ENCODE measurements at places on chromosomes 12 and 14.

GRCh38 chr12:95300286-95300685 is 82.7 kb downstream of the VEZT start:
- no peak for DNase-seq

GRCh38 chr12:33180918-33181317 is 258.7 kb downstream of the SYT10 start:
- DNase-seq: no peak

GRCh38 chr14:24694680-24695079 is 60.7 kb upstream of the GZMB start:
- no peak for DNase-seq

DNA sequence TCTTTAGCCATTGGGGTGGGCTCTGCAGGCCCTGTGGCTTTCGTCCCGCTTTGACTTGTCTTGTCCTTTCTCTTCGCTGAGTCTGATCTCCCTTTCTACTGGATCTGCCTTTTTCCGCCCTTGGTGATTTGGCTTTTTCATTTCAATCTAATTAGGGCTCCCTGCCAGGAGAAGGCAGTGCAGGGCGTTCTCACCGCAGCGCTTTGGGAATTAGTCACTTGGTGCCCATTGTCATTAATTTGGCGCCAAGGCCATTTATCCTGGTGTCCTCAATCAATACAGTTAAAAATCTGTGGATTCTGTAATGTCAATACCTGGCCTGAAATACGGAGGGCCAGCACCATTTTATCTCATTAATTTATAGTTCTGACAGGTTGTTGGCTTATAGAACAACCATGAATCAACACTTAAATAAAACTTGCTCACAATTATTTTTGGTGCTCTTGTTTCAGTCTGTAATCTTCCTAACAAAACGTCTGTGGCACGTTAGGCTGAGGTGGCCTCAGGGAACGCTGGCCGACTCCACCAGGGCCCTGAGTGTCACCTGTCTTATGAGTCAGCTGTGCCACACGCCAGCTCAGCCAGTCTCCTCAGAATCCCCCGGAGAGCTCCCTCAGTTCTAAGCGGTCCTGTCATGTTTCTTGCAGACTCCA is 115.7 kb downstream of the BEGAIN start:
- no peak for DNase-seq

- DNase-seq: no peak
These were observed 78.3 kb downstream of the SERPINA3 start for GRCh38 chr14:94690486-94690885.

GRCh38 chr14:93045211-93045674 is 70.5 kb downstream of the ITPK1 start:
- no peak for DNase-seq

DNA sequence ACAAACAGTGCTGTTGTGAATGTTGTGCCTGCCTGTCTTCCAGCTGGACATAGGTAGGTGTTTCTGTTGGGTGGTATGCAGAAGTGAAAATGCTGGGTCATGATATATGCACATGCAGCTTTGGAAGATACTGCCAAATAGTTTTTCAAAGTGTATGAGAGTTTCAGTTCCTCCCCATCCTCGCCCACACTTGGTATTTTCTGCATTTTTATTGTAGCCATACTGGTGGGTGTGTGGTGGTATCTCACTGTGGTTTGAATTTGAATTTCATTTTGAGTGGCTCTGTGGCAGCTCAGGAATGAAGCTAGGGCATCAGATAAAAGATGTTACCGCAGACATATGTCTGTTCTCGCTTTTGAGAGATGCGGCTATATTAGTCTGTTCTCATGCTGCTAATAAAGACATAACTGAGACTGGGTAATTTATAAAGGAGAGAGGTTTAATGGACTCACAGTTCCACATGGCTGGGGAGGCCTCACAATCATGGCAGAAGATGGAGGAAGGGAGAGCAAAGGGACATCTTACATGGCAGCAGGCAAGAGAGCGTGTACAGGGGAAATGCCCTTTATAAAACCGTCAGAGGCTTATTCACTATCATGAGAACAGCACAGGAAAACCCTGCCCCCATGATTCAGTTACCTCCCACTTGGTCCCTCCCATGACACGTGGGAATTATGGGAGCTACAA is 183.1 kb downstream of the CAND1 start:
- DNase-seq: no peak

- DNase-seq: no peak
These were observed 212.1 kb upstream of the ARID2 start for GRCh38 chr12:45517381-45517780.

DNA sequence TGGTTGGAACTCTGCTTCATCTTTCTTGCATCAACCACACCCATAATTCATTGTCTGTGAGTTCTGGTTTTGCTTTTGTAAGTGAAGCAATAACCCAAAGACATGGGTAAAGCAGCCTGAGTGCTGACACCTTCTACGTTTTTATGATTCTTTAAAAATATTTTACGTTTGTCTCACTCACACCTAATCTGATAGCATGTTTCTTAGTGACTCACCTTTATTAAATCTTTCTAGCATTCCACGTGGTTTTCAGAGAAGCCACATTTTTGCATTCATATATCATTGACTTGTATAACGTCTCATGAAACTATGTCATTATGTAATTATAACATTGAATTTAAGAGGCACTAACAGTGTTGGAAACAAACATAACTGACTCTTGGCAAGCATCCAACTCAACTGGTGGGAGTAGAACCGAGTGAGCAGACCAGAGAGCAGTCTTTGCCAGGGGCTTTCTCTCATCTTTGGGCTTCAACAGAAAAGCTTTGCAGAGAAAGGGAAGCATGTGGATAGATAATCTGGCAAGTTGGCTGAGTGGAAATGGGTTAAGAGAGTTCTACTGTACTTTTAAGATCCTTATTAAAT is 118.8 kb downstream of the TPH2 start:
- no peak for DNase-seq

GRCh38 chr12:96338852-96339471 is 61.3 kb downstream of the CDK17 start:
- DNase-seq: no peak

DNA sequence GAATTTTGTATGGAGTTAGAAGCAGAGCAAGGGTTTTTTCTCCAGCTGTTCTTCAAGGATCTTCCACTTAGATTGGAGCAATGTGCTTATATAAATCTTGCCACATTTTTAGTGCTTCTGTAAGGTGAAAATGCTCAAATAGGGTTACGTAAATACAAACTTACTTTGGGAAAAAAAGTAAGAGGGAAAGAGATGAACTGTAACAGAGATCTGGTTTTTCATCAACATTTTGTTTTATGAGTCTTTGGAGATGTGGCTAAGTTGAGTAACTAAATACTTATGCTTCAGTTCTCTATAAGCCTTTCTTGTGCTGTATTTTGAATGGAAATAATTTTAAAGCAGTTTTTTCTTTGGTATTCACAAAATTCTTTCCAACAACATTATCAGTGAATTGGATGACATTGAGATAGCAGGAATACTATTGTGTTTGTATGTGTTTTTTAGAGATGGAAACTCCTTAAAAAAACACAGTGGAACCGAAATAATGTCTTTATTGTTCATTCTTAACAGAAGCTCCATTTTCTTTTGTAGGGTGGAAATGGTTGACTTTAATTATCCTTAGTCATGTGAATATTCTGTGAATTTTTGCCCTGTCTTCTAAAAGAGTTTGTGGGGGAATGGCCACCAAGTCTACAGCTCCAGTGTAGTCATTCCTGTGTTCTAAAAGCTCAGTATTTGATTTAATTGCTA is 45.7 kb downstream of the NPAS3 start:
- peak; percentile 47 for DNase-seq

- no peak for DNase-seq
These were observed 474.0 kb upstream of the MGAT4C start for GRCh38 chr12:86730233-86730632.

DNA sequence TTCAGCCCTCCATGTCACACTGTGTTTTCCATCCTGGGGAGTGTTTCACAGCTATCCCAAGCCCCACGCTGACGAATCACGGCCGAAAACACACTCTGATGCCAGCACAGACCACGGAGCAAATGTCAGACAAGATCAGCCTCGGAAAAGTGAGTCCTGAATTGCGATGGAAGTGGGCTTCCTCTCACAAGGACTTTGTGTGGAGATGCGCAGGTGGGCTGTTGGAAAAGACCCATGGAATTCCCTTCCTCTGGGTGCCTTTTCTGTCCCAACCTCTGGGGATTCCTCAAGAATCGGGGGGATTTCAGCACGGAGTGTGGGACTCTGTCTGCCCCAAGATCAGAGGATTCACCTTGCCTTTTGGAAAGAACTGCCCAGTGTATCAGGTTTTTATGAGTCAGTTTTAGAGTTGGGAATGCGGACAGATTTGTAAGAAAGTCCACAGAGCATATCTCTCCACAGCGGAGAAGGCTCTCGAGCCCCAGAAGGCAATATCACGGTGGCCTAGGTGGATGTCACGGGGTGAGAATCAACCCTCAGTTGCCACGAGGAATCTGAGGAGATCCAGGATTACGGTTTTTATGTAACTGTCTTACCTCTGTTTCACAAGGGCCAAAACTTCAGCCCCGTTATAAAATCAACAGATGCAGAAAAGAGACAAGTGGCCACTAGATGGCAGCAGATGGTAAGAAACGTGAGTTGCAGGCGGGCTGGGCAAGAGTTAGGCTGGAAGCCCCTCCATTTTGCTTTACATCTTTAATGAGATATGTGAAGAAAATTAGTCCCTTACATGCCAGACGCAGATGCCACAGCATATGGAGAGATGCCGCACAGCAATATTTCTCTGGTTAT is 201.9 kb downstream of the DAD1 start:
- DNase-seq: peak; percentile 78

DNA sequence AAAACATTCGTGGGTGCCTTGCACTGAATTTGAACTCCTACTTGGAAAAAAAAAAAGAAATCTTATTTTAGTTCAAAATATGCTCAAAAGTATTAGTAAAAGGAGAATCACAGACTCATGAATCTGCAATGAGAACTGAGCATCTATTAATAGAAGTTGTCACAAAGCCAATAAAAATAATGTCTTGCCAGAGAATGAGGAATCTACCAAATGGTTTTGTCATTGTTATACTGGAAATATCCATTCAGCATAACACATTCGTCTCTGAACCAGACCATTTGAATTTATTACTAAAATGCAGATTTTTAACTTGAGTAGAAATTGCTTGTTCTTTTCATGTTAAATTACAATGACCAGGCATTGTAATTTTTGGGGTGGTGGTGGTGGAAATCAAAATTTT is 11.6 kb upstream of the PTPRB start:
- DNase-seq: no peak

GRCh38 chr14:53651096-53651740 is 305.4 kb downstream of the BMP4 start:
- no peak for DNase-seq

GRCh38 chr12:88227871-88228270 is 85.8 kb downstream of the TMTC3 start:
- DNase-seq: no peak

- DNase-seq: no peak
These were observed 326.4 kb downstream of the RPL10L start for GRCh38 chr14:46325157-46325556.

GRCh38 chr12:4938900-4939299 is 29.2 kb downstream of the KCNA1 start:
- DNase-seq: no peak

DNA sequence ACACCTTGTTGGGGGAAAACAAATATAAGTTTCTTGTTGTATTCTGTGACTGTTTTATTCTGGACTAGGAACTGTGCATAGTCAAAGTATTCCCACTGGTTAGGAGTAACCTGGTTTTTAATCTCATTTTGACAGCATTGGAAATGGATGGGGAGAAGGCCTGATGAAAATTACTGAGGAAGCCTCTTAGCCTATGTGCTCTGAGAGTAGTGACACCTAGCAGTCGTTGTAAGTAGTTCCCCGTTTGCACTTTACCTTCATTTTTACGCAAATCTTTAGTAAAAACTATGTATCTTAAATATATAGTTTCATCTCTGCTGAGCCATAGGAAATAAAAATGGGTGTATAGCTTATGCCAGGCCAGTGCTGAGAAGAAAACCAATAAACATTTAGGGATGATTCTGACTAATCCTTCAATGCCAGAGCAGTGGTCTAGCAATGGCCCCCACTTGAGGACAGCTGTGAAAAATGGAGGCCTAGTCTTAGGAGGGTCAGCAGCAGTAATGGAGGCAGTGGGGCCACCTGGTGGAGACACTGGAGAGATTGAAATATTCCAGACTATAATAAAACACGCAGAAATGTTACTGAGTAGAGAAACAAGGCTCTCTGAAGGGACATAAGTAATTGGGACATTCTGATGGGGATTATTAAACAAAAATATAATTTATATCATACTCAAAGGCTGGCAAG is 133.2 kb upstream of the NOVA1 start:
- DNase-seq: no peak

DNA sequence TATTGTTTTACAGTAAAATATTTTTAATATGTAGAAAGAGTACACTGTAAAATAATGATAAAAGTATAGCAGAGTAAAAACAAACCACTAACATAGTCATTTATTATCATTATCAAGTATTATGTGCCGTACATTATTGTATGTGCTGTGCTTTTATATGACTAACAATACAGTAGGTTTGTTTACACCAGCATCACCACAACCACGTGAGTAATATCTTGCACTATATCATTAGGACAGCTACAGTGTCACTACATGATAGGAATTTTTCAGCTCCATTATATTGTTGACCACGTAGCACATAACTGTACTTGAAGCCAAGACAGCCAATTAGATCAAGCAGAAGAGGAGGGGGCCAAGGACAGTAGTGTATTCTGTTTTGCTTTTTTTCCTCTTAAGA is 415.4 kb downstream of the RAD51B start:
- DNase-seq: no peak

- DNase-seq: peak; percentile 45
These were observed 28.3 kb downstream of the C12orf75 start for GRCh38 chr12:105358789-105359188.

DNA sequence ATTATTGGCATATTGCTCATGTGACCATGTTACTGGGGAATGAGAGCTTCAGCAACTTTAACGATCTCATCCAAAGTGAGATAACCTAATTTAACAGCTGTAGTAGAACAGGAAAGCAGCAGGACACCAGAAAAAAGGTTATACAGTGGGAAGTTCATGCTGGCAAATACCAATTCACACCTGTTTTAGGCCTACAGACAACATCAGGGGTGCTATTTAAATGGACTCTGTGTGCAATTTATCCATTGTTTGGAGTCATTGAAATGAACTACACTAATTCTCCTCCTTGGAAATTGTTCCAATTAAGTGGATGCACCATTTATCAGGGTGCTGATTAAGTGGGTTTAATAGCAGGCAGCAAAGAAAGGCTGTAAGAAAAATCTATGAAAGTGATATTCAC is 424.4 kb upstream of the LMO3 start:
- DNase-seq: no peak

- DNase-seq: no peak
These were observed 18.9 kb downstream of the ABCB9 start for GRCh38 chr12:122947352-122947792.

- no peak for DNase-seq
These were observed 256.9 kb downstream of the SYT1 start for GRCh38 chr12:79121486-79121885.

- no peak for DNase-seq
These were observed 602.9 kb downstream of the TMEM121 start for GRCh38 chr14:106129274-106129673.
